ENCODE measurements at places on chromosomes 5 and 9.

GRCh38 chr5:27414099-27414498 lies 375.7 kb upstream of the CDH9 start:
- no peak for DNase-seq

DNA sequence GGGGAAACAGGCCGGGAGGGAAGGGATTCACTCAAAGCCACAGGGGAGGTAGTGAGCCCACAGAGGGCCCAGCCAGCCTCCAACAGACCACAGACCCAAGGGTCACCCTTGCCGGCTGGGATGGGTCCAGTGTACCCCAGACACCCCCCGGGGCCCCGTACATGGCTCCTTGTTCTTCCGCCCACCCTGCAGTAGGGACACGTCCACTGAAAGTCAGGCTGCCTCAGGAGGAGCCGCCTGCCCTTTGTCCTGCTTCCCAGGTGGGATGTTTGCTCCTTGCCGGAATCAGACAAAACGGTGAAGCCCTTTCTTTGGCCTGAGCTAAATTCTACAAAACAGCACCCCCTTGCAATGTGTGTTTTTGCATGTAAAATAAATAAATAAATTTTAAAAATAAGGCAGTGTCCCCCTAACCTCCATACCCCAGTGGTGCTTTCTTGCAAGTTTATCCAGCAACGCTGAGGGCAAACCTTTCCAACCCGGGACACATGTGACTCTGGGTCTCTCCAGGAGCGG lies 25.8 kb downstream of the LHX3 start:
- DNase-seq = no peak

- peak; percentile 67 for DNase-seq
Observed at GRCh38 chr9:128254855-128255759, 20.7 kb downstream of the GOLGA2 start.

GRCh38 chr5:68382640-68383039 lies 167.1 kb downstream of the PIK3R1 start:
- DNase-seq = no peak

GRCh38 chr5:81405126-81405891 lies 11.4 kb upstream of the ACOT12 start:
- DNase-seq = no peak

- peak; percentile 84 for DNase-seq
Observed at GRCh38 chr5:69042915-69043654, 50.7 kb upstream of the SLC30A5 start.

DNA sequence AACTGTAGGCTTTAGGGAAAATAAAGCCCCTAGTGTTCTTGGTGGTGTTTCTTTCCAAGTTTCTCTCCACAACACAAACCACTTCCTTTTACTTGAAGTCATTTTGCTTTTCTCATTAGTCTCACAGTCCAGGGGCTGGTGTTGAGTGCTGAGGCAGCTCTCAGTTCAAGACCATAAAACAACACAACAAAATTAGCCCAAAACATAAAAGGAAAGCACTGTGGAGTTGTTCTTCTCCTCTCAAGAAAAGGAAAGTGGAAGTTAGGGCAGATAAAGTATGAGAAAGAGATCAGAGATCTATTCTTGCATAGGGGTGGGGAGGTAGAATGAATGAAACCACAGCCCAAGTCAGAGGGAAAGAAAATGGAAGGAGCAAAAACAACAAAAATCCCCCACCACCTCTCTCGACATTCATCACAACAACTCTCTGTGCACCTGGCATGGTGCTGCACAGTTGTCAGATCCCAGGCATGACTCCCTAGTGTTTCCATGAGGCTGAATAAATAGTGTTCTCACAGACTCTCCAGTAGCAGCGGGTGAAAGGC lies 569.9 kb downstream of the RAB3C start:
- DNase-seq = no peak

- DNase-seq = no peak
Observed at GRCh38 chr9:94649100-94649819, 9.9 kb upstream of the FBP1 start.

GRCh38 chr5:11289208-11289607 lies 528.2 kb upstream of the DAP start:
- DNase-seq = no peak

DNA sequence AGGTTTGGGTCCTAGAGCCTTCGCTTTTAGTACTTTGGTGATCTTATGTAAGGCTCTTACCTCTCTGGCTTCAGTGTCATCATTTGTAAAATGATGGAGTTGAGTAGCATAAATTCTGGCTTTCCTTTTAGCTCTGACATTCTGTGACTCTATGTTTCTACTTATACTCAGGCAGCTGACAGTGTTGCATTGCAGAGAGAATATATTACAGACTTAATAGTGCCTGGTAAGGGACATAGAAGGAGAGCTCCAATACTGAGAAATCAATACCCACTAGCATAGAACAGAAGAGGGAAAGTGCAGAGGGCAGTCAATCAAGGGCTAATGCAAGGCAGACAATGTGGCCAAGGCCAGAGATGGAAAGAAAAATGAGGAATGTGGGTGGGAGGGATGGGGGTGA lies 371.4 kb upstream of the TLE4 start:
- no peak for DNase-seq

- DNase-seq = no peak
Observed at GRCh38 chr9:133060417-133060841, 1.4 kb upstream of the CEL start.

DNA sequence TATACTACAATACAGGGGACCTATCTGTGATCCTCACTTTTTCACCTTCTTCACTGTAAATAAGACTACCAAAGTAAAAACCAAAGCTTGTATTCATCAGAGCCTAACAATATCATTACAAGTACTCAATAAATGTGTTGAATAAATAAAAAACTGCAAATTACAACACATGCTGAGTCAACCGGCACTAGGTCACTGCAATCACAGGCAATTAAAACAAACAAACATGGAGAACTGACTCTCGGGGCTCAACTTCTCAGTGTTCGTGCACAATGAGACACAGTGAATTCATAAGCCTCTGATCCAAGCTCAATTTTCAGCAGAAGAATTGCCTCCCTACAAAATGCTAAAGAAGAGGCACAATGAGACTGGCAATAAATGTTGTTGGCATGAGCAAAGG lies 69.2 kb downstream of the CDK5RAP2 start:
- DNase-seq = no peak

- DNase-seq = peak; percentile 39
Observed at GRCh38 chr5:137753691-137754187, 424 bp downstream of the HNRNPA0 start.

GRCh38 chr5:81105261-81105877 lies 127.8 kb upstream of the CKMT2 start:
- no peak for DNase-seq

DNA sequence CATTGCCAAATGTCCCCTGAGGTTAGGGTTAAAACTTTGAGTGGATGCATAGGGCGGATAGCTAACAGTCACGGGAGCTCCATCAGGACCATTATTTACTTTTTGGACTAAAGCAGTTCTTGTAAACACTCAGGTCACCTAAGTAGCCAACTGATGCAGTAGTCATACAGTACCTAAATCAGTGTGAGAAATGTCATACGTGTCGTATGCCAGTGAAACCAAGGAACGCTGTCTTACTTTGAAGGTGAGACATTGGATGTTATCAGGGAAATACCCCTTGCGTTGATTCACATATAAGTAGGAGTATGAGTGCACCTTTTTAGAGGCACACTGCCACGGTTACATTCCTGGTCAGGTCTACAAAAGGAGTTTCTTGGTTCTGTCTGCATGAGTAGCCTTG lies 101.9 kb downstream of the LNPEP start:
- DNase-seq = no peak

DNA sequence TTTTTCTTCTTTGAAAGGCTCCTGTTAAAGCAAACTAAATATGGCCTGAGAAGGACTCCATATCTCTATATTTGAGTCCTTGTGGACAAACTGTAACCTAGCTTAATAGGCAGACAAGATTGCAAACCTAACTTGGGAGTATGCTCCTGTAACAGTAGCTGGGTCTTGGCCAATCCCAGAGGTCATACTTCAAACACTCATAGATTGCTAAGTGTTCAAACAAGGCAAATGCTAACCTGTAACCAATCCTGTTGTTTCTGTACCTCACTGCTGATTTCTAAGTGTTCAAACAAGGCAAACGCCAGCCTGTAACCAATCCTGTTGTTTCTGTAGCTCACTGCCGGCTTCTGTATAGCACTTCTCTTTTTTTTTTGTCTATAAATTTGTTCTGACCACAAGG lies 50.6 kb upstream of the CLK4 start:
- no peak for DNase-seq

GRCh38 chr5:37834542-37835379 lies 5.1 kb downstream of the GDNF start:
- peak; percentile 34 for DNase-seq

DNA sequence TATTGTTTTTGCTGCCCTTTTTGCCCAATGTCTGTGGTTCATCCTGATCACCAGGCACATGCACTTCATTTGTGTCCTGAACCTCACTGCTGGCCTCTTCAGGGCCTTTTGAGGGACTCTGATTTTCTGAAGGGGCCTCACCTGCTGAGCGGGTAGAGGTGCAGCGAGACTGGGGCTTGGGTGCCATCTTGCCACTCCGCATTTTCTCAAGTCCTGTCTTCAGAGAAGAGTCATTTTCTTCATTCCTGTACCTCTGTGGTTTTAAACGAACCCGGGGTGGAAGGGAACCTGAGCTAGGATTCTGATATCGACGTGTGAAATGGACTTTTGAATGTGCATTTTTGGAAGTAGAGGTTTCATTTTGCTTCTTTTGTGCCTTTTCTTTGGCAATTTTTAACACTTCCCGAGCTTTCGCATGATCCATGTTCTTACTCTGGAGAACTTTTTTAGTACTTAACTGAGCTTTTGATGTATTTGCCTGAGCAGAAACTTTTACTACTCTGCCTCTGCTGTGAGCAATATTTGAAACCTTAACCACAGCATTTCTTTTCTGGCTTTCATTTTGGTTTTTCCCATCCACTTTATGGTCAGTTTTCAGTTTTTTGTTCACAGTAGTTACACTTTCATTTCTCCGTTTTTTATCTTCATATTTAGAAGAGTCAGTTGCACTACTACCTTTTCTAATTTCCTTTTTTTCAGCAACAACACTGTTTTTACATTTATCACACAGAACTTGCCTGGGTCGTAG lies 26.1 kb downstream of the PWWP2A start:
- DNase-seq = no peak

- no peak for DNase-seq
Observed at GRCh38 chr5:128355961-128356360, 182.1 kb downstream of the FBN2 start.

DNA sequence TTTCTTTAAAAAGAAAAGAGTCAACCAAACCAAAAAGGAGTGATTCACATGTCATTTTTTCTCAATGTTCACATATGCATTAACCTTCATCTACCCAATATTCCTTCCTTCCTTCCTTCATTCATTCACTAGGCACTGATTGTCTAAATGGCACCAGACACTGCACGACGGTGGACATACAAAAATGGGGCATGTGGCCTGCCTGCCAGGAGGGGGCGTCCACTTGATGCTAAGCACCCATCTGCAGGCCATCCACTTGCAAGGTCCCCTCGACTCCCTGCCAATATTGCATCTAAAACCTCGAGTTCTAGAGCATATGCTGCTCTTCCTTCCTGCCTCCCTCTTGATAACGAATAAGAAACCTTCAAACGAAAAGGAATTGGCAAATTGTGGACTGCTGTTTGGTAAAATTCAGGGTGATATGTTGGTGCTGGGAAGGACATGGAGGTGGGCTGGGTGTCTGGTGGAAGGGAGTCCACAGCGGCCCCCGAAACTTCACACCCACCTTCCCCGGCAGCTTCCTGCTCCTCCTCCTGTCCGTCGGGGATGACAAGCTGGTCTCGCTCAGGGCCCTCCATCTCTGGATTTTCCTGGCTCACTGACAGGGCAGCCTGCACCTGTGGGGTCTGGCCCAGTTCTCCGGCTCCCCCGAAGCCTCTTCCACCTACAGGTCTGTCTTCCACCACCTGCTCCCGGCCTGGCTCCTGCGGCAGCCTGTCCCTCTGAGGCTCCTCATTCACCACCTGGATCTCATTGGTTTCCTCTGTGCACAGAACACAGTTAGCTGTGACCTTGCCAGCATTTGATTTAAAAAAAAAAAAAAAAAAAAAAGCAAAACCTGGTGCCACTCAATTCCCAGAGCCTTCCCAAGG lies 64.3 kb downstream of the GOLM1 start:
- peak; percentile 78 for DNase-seq

DNA sequence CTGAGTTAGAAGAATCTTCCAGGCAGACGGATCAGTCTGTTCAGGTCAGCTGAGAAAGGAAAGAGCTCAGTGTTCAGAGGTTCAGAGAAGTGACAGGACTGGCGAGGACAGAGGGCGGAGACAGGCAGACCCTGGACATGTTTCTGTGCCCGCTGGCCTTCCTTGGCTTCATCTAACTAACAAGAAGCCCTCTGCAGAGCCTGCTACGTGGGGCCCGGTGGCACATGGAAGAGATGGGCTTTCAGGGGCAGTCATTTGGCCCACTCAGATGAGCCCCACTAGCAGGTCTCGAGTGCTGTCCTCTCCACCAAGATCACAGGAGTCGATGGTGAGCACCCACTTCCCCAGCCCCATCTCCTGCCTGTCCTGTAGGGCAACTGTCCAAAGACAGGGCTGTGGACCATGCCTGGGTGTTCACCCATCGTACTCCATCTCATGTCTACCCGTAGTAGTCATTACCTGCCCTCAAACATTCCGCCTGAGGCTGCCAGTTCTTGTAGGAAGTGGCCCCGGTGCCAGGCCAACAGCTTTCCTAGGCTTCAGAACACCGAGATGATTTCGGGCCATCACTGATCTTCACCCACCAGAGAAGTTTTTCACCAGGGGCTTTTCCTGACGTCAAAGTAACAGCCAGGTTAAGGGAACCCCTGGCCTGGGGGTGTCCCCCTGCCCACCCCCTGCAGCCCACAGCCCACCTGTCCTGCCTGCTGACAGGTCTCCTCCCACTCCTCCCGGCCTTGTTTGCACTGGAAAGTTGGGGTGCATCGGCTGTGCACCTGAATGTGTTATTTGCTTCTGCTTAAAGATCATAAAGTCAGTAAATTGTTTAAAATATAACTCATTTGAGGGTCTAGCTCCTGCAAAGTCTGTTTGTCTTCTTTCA lies 14.0 kb downstream of the IRX2 start:
- DNase-seq = no peak

DNA sequence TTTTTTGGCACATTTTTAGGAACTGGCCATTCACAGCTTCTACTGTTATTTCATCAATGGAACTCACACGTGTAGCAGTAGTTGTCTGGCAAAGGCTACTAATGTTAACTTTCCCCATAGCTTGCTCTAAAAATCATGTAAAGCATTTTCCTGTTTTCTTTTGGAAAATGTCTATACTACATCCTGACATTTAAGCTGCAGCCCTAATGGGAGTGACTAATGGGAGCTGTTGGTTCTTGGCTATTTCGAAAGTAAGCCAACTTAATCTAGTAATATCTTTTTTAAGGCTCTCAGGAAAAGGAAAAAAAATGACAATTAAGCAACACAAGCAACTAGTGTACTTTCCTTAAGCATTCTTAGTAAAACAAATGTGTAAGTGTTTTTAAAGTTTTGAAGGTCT lies 169.2 kb downstream of the SLC12A2 start:
- DNase-seq = no peak

- DNase-seq = no peak
Observed at GRCh38 chr9:95481000-95481399, 35.8 kb downstream of the PTCH1 start.
